Glutamatergic neuron (in vitro differentiated cells): ENCODE measurements at places on chromosomes 7 and 10.

DNA sequence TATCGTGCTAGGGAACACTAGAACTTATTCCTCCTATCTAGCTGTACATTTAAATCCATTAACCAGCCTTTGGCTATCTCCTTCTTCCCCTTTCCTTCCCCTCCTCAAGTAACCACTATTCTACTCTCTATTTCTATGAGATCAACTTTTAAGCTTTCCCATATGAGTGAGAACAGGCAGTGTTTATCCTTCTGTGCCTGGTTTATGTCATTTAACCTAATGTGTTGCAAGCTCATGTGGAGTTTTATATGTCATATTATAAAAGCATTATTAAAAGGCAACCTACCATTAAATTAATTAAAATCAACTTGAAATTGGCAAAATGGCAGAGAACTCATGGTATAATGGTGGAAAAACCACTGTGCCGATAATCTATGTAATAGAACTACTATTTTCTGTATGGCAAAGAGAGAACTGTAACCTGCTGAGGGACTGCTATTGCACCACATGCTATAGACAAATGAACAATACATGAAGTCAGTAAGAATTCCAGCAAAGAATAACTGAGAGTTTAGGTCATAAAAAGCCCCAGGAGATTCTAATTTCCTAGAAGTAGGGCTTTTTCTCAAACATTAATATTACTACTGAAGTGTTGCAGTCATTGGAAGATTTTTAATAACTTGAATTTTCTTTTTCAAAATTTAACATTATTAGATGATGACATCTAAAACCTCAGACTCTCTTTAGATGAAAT is 81.8 kb downstream of the LRRN3 start:
- no peak for DNase-seq

GRCh38 chr7:22990588-22990949 is 23.4 kb downstream of the HYCC1 start:
- no peak for DNase-seq

- no peak for DNase-seq
These were observed 32.9 kb upstream of the BPGM start for GRCh38 chr7:134613623-134614347.

DNA sequence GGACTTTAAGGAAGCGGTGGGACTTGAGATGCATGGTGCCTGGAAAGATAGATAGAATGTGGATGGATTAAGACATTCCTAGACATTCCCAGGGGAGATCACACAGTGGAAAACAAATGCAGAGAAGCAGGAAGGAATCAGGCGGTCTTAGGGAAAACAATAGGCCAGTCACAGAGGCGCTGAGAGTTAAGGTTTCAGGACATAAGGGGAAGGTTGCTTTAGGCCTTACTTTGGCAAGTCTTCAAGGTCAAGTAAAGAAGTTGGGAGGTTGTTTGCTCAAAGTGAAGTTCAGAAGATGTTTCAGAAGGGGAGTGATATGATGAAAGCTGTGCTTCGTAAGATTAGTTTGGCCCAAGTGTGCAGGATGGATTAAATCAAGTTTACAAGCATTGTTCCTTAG is 109.4 kb downstream of the SUGCT start:
- DNase-seq = no peak

- DNase-seq = peak; percentile 52
These were observed at the start of gene KLF14 for GRCh38 chr7:130733931-130734814. TSS of gene KLF14 (minus strand) at chr7:130734207. CDS start at chr7:130734033, 174 bp downstream.

- no peak for DNase-seq
These were observed 129.2 kb downstream of the GRK5 start for GRCh38 chr10:119336599-119336998.
